ENCODE measurements at places on chromosomes 1 and 21.

- no peak for DNase-seq
Observed at GRCh38 chr1:42851420-42851819, 5.0 kb downstream of the ZNF691 start.

GRCh38 chr21:15872236-15872635 lies 142.5 kb downstream of the USP25 start:
- DNase-seq = no peak

DNA sequence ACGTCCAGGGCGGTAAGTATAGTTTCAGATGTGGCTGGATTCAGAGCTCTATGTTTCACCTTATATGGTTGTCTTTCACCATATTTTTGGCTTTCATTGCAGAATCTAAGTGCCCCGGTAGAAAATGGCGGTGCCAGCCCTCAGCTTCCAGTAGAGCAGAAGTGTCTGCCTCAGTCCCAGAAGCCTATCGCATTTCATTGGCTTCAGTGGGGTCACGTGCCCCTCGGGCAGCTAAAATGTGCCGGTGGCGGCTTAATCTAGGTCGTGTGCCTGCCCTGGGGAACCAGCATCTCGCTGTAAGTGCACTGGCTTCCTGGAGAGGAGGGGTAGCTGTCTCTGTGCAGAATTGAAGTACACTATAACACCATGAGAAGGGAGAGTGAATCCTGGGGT lies 107.4 kb upstream of the MAGI3 start:
- no peak for DNase-seq

DNA sequence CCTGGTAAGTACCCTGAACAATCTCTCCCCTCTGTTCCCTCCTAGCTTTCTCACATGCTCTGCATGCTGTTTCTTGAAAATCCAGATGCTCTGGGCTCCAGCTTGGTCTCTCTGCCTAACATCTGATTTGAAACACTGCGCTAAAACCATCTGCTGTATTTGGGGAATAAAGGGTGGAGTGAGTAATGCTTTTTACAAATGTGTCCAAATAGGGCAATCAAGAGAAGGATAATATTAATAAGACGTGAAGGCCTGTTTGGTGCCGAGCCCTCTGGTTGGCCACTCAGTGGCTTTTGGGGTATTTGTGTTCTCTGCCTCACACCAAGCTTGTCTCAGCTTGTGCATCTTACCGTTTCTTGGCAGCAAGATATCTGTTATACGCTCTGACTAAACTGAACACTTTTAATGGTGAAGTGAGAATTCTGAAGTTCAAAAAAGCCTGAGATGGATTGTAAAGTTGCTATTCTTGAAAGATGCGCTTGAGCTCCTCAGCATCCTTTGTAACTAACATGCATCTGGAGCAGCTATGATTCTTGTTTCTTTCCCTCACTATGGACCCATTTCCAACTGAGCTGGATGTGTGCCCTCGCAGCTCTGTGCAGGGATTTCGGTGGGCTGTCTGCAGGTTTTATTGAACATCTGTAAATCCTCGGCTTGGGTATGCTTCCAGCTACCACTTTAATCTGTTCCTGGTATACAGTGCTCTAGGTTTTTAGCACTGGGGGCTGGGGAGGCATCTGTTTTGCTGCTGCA lies 269.4 kb downstream of the RWDD3 start:
- no peak for DNase-seq

DNA sequence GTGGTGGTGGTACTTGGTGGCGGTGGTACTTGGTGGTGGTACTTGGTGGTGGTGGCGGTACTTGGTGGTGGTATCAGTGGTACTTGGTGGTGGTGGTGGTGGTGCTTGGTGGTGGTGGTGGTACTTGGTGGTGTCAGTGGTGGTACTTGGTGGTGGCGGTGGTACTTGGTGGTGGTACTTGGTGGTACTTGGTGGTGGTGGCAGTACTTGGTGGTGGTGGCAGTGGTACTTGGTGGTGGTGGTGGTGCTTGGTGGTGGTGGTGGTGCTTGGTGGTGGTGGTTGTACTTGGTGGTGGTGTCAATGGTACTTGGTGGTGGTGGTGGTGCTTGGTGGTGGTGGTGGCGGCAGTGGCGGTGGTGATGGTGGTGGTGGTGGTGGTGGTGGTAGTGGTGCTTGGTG lies 20.2 kb downstream of the COQ8A start:
- DNase-seq = no peak

DNA sequence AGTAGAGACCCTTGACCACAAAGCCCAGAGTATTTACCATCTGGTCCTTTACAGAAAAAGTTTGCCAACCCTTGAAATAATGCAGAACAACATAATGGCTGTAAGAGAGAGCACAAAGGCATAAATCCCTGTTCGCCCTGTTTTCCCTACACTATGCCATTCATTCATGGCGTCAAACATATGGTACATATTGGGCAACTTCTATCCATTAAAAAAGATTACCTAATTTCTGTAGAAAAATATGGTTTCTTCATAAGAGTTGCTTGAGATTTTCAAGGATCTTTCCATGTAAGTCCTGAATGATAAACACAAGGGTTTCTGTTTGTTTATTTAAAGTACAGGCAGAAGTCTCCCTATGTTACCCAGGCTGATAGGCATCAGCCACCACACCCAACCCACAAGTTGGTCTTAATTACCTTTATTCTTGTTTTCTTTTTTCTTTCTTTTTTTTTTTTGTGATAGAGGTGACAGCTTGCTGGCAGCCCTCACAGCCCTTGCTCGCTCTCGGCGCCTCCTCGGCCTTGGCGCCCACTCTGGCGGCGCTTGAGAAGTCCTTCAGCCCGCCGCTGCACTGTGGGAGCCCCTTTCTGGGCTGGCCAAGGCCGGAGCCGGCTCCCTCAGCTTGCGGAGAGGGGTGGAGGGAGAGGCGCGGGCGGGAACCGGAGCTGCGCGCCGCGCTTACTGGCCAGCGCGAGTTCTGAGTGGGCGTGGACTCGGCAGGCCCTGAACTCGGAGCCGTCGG lies 68.3 kb upstream of the NR5A2 start:
- no peak for DNase-seq

GRCh38 chr1:156845055-156845952 lies 13.6 kb downstream of the INSRR start:
- DNase-seq = no peak

DNA sequence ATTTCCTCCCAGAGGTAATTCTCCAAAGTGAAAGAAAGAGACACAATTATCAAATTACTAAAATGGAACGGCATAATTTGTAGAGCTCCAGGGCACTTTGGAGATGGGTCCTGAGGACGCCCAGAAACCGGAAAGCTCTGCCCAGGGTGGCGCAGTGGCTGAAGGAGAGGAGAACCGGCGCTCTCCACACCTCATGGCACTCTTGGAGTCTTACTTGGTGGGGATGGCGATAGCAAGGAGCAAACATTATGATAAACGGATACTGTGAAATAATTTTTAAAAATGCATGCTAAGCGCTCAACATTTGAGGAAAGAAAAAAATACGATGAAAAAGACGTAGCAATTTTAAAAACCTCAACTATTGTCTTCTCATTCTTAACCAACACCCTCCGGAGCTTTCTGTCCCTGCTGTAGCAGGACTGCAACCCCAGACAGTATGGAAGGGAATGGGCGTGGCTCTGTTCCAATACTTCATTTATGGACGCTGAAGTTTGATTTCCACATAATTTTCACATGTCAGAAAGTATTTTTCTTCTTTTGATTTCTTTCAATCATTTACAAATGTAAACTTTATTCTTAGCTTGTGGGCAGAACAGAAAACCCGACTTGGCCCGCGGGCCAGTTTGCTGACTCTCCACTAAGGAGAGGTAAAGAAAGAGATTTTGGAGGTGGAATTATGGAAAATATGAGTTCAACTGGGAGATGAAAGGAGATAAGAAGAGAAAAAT lies 1.1 kb downstream of the S100A11 start:
- no peak for DNase-seq

GRCh38 chr21:34031835-34032370 lies 41.5 kb upstream of the MRPS6 start:
- DNase-seq = no peak

DNA sequence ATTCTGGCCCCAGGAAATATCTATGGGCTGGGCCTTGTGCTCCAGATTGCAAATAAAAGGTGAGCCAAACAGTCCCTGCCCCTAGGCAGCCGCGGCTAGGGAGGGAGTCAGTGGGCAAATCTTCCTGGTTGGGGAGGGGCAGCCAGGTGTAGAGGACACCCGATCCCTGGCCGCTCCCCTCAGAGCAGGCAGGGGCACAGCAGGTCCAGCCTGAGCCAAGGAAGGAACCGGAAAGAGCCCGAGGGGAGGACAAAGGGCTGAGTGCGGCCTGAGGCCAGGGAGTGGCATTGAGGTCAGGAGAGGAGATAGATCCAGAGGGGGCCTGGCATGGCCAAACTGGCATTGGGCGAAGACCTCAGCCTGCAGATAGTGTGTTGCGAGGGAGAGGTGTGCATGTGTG lies 36.6 kb upstream of the ARF1 start:
- no peak for DNase-seq

- DNase-seq = no peak
Observed at GRCh38 chr21:25283720-25284119, 323.6 kb downstream of the MRPL39 start.

- no peak for DNase-seq
Observed at GRCh38 chr1:48645883-48646282, 130.8 kb downstream of the BEND5 start.

DNA sequence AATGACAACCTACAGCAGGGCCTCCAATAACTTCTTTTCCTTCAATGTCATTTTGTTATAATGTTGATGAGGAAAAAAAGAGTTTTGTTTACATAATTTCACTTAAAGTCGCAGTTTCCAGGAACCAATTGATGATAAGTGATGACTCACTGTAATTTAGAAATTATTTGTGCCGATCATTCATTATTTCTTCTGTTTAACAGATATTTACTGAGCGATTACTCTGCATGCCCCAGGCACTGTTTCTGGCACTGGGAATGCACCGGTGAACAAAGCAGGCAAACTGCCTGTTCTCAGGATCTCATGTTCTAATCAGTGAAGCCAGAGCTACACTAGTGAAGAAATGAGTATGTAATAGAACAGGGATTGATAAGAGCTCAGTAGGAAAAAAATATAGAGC lies 403.4 kb downstream of the NTNG1 start:
- no peak for DNase-seq

GRCh38 chr1:97163591-97164275 lies 442.1 kb downstream of the PTBP2 start:
- no peak for DNase-seq

DNA sequence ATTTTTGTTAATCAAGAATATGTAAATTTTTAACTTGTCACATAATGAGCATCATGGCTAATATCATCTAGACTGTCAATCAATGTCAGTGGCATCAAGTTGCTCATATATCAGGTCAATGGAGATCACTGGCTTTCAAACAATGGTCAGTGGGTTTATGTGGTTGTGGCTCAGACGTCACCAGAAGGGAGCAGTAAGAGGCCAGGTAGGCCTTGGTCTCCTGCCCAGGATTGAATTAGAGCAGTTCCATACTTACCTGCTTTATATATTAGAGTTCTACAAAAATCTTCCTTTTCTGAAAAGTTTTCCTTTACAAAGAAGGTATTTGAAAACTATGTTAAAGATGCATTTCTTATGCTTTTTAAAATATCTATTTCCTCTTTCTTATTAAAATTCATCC lies 206.3 kb upstream of the B3GALT2 start:
- DNase-seq = no peak

- DNase-seq = no peak
Observed at GRCh38 chr21:17537299-17537698, 24.5 kb downstream of the CXADR start.

GRCh38 chr1:13546791-13547190 lies 33.0 kb upstream of the LRRC38 start:
- no peak for DNase-seq

DNA sequence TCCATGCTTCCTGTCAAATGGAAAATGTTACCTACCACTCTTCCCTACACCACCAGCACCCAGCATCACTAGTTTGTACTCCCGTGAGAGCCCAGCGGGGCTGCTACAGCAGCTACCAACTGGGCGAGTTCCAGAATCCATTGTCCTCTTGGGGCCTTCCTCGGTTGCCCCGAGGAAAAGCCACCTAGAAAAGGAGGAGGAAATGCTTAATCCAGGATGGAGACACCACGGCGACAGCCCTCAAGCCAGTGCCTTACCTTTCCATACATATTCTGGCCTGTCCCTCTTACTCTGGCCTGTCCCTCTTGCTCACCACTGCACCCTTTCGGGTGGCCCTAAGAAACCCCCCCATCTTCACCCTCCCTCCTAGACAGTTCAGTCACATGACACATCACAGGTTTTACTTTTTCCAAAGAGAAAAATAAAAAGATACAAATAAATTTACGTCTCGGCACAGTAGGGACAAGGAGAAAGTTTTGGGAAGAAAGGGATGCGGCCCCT lies 478 bp downstream of the RIT1 start:
- no peak for DNase-seq

- DNase-seq = no peak
Observed at GRCh38 chr1:153058826-153059784, 1.8 kb upstream of the SPRR2A start.

DNA sequence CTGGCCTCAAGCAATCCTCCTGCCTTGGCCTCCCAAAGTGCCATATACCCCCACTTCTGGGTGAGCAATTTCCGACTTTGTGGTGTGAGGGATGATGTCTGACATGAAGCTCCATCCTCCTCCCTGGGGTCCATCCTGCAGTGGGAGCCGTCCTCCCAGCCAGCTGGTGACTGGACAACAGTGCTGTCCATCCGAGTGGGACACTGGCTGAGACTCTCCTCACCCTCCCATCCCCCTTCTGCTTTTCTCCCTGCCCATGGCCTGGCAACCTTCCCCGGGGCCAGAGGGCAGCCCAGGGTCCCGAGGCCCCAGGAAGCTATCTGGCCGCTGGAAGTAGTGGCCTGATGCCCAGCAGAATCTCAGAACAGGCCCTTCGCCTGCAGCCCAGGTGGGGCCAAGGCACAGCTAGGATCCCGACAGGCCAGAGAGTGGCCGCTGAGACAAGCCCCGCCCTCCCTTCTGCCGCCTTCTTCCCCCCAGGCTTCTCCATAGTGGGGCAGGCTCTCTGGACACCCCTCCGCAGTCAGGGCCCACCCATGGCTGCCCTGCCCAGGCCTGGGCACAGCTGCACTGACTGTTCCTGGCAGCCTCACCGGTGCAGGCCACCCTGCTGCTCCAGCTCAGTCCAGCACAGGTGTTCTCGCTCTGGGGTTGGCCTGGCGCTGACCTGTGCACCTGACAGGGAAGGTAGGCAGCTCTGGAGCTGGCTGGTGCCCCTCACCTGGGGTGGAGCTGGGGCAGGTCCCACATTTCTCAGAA lies 8.4 kb upstream of the FAAP20 start:
- no peak for DNase-seq

- no peak for DNase-seq
Observed at GRCh38 chr1:221925947-221926346, 184.1 kb upstream of the DUSP10 start.

- no peak for DNase-seq
Observed at GRCh38 chr1:50529510-50529909, 106.3 kb upstream of the DMRTA2 start.

DNA sequence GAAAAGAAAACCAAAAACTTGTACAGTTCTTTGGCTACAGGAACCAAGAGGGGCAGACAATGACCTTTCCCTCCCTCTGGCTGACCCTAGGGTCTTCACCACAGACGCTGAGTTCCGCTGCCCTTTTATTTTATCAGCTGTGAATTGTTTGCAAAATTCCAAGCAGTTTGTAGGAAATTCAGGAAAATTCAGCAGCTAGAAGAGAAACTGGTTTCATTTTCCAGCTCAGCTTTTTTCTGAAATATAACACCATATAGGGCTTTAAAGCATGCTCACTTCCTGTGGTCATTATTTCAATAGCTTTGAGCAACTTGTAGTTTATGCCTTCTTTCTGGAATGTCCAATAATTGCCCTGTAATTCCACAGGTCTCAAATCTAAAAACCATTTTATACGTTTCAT lies 5.5 kb upstream of the PIK3R3 start:
- no peak for DNase-seq

Data from GM12892 (cell line).